CD4-positive, CD25-positive, alpha-beta regulatory T cell (primary cell): ENCODE measurements at places on chromosomes 3 and 15.
A peak's percentile ranks its signal among the peaks of the same experiment; 100 is the strongest.

GRCh38 chr3:23810343-23811184 lies 4.8 kb downstream of the UBE2E1 start:
- peak; percentile 34 for DNase-seq

GRCh38 chr3:99776516-99777209 lies 41.0 kb upstream of the CMSS1 start:
- no peak for DNase-seq

DNA sequence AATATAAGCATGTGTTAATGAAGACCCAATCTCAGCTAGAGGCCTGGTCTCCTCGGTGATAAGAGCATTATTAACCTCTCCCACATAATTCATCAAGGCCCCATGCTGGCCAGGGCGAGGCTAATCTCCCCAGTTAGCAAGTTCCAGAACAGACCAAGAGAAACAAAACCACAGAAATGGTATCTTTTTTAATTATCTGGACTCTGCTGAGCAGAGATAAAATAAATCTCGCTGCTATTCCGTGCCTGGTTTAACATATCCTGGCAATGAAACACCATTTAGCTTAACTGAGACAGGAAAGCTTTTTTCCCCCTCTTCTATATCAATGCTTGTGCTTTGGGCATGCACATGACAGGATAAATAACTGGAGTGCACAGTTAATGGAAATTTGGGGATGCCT lies 72.5 kb upstream of the ARHGEF3 start:
- DNase-seq = no peak

DNA sequence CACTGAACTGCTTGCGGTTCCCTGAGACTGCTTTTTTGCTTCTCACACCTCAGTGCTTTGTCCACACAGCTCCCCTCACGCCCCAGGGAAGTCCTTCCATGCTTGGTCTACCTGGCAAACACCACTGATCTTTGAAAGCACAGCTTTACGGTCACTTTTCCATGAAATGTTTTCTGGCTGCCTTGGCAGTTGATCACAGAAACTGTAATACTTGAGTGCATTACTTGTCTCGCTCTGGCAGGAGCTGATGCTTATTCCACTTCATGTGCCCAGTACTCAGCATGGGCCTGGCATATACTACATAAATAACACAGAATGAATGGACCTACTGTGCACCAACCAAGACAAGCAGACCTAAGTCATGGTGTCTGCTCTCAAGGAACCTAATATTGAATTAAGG lies 121.1 kb downstream of the MEX3B start:
- no peak for DNase-seq

GRCh38 chr3:24510030-24510648 lies 15.5 kb upstream of the THRB start:
- DNase-seq = no peak

DNA sequence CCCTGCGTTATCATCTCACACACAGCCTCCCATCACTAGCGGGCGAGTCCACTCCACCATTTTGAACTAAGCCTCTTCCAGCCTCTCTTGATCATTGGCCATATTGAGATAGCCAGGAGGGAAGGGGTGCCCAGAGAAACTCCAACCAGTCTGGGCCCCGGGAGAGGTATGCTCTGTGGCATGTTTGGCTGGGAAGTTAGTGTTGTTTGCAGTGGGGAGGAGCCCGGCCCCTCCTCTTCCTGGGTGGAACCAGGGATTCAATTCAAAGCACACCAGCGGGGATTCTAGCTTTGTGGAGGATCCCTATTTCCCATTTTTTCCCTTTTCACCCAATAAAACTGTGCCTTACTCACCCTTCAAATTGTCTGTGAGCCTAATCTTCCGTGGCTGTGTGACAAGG lies 71.8 kb downstream of the GBE1 start:
- DNase-seq = no peak

DNA sequence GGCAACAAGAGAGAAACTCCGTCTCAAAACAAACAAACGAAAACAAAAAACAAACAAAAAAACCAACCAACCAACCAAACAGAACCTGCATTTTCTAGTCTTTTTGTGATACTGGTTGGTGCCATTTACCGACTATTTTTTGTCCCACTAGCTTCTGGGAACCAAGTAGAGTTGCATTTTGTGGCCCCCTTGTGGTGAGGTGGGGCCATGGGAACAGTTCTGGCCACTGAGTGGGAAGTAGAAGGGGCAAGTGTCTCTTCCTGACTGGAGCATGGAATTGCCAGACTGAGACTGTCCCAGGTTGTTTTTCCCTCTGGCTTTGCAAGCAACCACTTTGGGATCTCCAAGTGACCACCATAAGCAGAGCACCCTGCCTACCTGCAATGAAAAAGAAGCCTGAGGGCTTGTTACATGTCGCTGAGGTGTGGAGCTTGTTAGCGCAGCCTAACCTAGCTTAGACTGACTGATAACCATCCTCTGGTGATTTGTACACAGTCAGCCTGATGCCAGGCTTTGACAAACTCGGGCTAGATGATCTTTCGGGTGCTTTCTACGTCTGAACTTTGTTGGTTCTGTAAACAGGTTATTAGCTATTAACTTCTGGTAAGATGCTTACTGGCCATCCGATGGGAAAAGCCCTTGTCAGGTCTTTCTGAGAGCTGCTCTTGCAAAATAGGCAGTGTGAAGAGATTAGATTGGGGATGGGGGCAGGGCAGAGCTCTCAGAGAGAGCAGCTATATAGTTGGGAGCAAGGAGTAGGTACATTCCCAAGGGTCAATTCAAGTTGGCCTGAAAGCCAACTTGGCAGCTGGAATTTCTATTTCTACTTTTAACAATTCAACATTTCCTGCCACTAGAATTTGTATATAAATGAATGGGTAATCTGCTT lies 172.2 kb downstream of the SSR3 start:
- DNase-seq = no peak

GRCh38 chr3:55172913-55173312 lies 245.1 kb upstream of the LRTM1 start:
- DNase-seq = no peak

- no peak for DNase-seq
Measured at GRCh38 chr3:155673421-155673820, 71.5 kb downstream of the PLCH1 start.
